ENCODE measurements at places on chromosomes 12 and 14.

DNA sequence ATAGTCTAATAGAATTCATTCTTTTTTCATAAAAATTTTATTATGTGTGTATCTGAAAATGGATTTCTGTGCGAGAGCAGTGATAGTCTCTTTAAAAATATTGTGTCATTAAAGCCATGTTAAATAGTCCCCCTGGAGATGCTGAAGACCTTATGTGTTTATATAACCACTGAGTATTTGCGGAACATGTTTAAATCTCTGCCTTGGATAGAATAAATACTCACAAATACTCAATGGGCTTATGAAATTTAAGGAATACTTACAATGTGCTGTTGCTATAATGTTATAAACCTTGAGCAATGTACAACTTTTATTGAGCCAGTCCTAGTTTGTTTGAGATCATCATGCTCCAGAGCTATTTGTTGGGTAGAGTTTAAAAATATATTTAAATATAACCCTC, 226.0 kb downstream of the SNAPC1 start:
- no peak for DNase-seq

- no peak for DNase-seq
Observed at GRCh38 chr12:93581370-93581769, 8.9 kb downstream of the SOCS2 start.

DNA sequence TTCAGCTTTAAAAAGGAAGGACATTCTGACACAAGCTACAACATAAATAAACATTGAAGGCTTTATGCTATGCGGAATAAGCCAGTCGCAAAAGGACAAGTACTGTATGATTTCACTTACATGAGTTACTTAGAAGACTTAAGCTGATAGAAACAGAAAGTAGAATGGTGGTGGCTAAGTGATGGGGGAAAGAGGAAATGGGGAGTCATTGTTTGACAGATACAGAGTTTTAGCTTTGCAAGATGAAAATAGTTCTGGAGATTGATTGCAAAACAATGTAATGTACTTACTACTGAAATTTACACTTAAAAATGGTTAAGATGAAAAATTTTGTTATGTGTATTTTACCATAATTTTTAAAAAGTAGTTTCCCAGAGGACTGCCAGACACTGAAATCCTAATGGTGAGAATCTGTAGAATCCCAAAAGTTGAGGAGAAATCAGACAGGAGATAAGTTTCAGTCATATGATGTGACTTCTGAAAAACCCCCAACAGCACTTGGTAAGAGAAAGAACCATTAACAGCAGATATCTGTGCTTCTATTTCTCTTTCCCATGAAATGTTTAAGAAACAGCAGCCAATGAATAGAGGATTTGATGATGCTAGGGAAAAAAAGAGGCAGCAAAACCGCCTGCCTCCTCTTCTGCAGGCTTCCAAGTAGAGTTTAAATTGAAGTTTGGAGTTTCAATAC, 16.6 kb upstream of the CLEC2A start:
- no peak for DNase-seq

- no peak for DNase-seq
Observed at GRCh38 chr14:33642080-33642479, 308.8 kb downstream of the EGLN3 start.

DNA sequence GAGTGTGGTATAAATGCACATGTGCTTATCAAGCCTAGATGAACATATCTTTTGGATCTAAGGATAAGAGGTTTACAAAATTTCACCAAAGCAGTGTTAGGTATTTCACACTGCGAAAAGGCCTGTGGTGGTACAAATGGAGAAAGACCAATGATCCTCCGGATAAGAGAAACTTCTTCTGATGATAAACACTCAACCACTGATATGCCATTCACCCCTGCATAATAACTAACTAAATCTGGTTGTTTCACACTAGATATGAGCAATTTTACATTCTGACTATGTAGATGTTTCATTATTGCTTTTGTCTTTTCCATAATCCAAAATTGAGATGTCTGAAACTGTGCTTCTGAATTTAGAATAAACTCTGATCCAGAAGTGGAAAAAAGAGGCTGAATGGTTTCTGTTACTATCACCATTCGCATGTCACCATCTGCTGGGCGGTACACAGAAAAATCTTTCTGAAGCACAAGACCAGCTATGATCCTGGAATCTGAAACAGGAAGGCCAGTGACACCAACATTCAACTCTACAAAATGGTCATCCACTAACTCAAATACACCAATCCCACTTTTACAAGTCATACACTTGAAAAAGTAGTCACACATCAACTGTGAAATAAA, 1.3 kb downstream of the BBS10 start:
- no peak for DNase-seq

- DNase-seq = no peak
Observed at GRCh38 chr12:82833481-82833880, 146.8 kb downstream of the TMTC2 start.

- DNase-seq = no peak
Observed at GRCh38 chr12:81949841-81950308, 190.7 kb upstream of the PPFIA2 start.
